ENCODE measurements at places on chromosomes 16 and 17.

DNA sequence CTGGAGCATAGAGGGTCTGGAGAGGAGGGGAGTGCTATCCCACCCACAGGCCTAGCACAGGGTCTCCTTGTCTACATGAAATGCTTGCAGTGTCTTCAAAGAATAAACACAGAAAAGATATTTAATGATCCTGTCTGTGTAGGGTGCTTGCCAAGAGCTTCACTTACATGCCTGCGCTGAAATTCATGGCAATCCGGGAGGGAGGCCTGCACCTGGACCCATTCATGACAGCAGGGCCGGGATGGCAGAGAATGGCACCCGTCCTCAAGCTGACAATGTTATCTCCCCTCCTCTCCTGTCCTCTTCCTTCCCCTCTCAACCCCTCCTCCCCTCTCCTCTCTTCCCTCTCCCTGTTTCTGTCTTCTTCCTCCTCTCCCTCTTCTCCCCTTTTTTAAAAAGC lies 2.1 kb downstream of the ADGRG3 start:
- no peak for DNase-seq

DNA sequence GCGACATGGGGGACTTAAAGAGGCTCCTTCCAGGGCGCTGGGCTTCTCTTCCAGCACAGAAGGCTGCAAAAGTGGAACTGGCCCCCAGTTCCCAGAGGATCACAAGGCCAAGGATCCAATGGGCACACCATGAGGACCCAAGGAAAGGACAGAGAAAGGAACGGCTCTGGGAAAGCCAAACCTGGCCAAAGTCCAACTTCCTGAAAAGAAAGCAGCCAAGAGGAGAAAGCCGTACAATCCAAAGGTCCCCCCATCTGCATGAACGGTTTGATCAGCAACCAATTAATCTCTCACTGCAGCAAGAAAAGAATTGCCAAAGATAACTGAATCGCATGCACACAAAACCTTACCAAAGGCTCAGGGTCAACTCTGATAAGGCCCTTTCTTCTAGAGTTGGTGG lies 19.8 kb upstream of the ICAM2 start:
- no peak for DNase-seq

DNA sequence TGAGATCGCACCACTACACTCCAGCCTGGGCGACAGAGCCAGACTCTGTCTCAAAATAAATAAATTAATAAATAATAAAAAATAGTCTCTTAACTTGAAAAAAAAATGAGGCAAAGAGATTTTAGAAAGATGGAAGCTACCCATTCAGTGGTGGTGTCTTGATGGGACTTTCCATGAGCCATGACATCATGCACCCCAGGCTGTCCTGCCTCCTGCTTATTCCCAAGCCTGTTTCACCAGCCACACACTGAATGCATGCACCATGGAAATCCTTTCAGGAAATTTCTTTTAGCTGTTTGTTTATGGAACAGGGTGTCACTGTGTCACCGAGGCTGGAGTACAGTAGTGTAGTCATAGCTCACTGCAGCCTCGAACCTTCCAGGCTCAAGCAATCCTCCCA lies 8.9 kb upstream of the DLX3 start:
- no peak for DNase-seq

DNA sequence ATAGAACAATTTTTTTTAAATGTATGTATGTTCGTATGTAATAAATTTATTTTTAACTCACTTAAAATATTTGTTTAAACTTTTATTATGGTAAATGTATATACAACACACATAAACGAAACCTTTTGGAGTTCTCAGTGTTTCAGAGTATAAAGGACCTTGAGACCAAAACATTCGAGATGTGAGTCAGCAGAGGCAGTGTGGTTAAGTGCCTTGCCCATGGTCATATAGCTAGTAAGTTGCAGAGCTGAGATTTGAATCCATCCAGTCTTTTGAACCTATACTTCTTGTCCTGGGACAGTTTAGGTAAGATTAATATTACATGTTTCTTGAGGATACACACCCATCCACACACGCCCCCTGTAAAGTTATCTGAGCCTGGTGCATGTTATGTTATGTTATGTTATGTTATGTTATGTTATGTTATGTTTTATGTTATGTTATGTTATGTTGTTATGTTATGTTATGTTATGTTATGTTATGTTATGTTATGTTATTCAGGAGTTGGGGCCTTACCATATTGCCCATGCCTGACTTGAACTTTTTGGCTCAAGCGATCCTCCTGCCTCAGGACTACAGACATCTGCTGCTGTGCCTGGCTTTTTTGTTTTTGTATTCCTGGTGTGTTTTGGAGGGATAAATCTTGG lies 41.8 kb downstream of the TNRC6A start:
- no peak for DNase-seq

DNA sequence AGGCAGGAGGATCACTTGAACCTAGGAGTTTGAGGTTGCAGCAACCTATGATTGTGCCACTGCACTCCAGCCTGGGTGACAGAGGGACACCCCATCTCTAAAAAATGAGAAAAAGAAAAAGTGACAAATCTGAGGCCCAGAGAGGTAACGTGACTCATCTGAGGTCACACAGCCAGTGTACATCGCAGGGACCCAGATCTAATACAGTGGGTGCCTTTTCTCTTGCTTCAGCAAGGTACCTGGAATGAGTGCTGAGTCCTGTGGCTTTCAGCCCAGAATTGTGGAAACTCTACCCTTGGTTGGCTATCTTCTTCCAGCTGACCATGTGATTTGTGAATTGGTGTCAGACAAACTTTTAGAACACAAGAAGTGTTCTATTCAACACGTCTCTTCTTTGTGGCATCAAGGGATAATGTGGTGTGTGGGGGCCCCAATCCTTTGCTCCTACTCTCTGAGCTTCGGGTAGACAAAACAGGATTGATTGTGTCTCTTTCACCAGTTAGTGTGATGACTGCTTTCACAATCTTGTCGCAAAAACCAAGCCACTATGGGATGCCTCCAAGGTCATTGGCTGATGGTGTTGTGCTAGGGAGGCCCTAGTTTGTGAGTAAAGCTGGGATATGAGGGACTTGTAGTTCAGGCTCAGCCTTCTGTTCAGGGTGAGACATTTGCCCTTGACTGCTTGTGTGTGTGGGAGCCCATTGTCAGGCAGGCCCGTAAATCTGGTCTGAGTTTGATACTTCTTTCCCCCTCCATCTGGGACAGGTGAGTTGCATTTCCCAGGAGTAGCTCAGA lies 71.0 kb downstream of the MSI2 start:
- no peak for DNase-seq

- no peak for DNase-seq
Measured at GRCh38 chr17:20133517-20133916, 124.4 kb downstream of the SPECC1 start.

- DNase-seq: no peak
Measured at GRCh38 chr17:77349976-77350830, 209.4 kb downstream of the SEC14L1 start.

GRCh38 chr17:82103553-82104451 lies 5.8 kb upstream of the FASN start:
- DNase-seq: no peak

DNA sequence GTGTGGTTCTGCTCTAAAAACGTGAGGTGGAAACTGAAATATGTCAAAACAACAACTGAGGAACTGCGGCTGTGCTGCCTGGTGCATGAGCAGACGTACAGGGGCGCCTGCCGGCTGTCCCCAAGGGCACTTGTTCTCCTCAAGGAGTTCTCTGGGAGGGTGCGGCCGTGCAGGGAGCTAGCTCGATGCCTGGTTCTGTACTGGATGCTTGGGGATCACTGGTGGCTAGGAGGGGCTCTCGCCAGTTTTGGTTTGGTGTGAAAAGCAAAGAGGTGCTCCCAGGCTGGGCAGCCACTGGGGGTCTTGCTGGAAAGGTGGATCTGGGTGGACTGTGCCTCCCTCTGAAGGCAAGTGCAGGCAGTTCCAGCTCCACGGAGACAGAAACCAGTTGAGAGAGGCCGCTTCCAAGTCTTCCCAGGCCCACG lies 41.9 kb upstream of the ATP2A3 start:
- no peak for DNase-seq

DNA sequence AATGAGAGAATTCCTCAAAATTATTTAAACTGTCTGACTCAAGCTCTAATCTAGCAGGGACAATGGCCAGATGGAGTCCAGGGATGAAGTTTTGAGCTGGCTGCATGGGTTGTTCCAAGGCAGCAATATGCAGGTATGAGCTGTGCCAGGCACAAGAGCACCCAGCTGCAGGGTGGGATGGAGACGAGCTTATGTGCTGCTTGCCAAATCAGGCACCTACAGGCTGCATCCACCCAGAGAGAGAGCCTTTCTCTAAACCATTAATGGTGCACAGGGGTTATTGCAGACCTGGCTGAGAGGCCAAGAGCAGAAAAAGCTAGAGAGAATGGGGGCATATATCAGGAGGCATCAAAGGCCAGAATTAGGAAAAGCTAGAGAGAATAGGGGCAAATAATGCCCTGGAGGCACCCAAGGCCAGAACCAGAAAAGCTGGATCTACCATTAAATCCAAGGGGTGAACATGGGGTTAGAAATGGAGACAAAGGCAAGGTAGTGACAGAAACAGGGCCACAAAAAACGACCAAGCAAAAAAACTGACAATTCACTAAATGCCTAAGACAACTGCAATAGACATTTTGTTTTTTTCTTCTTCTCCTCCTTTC lies 11.0 kb downstream of the KRT33A start:
- no peak for DNase-seq

GRCh38 chr16:11774065-11774626 lies 22.9 kb downstream of the ZC3H7A start:
- no peak for DNase-seq

DNA sequence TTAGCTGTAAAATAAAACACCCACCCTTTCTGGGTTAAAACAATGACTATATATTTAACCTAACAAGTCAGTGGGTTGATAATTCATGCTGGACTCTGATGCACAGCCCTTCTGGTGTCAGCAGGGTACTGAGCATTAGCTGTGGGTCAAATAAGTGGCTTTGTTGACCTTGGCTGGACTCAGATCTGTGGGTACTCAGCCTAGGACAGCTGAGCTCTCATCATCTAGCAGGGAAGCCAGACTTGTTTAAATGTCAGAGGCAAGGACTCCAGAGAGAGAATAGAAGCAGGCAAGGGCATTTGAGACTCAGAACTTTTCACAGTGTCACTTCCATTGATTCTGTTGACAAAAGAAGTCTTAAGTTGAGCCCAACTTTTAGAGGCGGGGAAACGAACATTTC lies 1063.8 kb upstream of the CDH8 start:
- no peak for DNase-seq

GRCh38 chr17:56913867-56914580 lies at the start of gene TRIM25:
Gene TRIM25 (minus strand): TSS chr17:56914049. CDS start chr17:56913988, 61 bp downstream.
- DNase-seq: peak; percentile 90

DNA sequence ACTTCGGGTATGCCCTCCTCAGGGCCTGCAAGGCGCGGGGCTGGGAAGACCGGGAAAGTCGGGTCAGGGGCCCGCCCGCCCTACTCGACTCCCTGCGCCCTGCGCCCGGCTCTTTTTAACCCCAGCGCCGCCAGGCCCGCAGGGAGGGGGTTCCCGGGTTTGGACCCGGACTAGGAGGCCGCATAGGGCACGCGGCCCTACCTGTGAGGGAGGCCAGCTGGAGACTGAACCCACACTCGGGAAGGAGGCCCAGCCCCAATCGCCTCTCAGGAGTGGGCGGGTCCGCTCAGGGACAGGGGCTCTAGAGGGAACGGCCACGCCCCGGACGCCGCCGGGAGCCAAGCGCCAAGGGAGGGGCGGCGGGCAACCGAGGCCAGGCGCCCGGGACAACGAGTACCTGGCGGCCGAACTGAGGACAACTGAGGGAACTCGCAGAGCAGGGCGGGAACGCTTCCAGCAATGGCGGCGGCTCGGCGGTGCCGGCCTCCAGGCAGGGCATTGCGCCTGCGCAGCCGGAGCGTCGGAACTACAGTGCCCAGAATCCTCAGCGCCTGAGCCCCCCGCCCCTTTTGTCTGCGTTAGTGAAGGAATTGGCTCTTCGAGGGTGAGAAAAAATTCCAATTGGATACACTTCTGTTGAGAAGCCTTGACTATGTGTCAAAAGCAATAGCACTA lies at the start of gene ZNF624:
TSS of gene ZNF624 (minus strand) at position 484 of the 675 bp plus-strand sequence.
- DNase-seq: peak; percentile 88

- no peak for DNase-seq
Measured at GRCh38 chr17:19024101-19025078, 19.8 kb upstream of the FAM83G start.

DNA sequence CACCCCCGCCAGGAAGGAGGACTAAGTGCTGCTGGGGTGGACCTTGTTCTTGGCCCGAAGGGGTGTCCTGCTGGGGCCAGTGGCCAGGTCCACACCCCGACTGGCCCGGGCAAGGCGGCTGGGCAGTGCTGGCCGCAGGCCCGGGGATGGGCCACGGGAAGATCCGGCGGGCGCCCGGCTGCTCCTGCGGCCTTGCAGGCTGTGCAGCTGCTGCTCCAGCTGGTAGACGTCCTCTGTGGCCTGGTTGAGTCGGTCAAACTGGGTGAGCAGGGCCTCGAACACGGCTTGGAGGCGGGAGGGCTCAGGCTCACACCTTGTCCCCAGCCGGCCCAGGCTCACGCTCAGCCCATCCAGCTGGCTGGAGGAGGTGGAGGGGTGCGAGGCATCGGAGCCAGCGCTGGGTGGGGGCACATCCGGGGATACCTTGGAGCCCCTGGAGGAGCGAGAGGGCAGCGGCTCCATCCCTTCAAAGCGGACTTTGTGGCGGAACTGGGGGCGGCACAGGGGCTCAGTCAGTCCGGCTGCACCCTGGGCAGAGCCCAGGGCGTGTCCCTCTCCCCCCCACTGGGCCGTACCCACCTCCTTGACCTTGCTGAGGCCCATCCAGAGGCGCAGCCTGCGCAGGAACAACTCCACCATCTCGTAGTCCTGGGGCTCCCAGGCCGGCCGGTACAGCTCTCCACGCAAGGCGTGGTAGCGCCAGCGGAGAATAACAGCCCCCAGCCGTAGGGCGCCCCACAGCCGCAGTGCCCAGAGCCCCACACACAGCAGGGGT lies 42.1 kb downstream of the TSC2 start:
- no peak for DNase-seq

- peak; percentile 1 for DNase-seq
Measured at GRCh38 chr17:30379303-30379902, 676 bp downstream of the CPD start.

GRCh38 chr17:19805006-19805405 lies 56.9 kb upstream of the ALDH3A1 start:
- DNase-seq: no peak

GRCh38 chr16:2358811-2359210 lies 18.3 kb upstream of the ABCA3 start:
- no peak for DNase-seq

GRCh38 chr16:84989749-84990620 lies 21.4 kb downstream of the ZDHHC7 start:
- DNase-seq: no peak

DNA sequence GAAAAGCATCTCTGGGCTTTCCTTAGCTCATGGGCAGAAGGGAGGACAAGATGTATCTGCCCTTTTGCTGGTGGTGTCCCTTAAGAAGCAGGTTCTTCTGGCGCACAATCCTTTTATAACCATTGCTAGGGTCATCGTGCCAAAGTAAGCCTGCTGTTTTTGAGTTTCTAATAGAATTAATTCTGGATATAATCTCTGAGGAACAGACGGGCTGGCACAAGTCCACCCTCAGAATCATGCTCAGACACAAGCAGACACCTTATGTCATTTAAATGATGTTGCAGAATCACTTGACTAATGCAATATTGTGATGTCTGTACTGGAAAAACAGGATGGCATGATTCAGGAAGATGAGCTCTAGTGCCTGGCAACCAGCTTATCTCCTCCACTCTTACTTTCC lies 18.8 kb upstream of the MMD start:
- DNase-seq: no peak
